Small intestine (tissue), 16 donors: ENCODE measurements at places on chromosomes 7 and 10.

- peak; percentile 25 for DNase-seq
These were observed 97.7 kb upstream of the PCBD1 start for GRCh38 chr10:70985824-70986622.

GRCh38 chr10:84007482-84007881, 131.8 kb upstream of the GHITM start:
- no peak for DNase-seq

- DNase-seq, result no peak
These were observed 348.4 kb upstream of the MTPN start for GRCh38 chr7:136325578-136325977.

DNA sequence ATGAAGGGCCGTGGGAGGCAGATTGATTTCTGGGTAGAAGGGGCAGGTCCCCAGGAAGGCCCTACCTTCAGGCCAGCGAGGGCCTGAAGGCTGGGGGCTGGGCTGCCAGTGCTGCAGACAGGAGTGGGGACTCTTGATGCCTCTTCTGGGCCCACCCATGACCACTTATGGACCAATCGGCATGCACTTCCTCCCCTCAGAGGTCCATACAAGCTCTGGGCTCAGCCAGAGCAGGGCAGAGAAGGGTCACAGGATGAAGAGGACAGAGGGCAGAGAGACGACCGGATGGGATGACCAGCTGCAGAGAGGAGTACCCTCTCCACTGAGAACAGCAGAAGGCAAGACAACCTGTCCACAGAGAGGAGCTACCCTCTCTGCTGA, 120.1 kb downstream of the DYNC2I1 start:
- DNase-seq, result no peak
